NCI-H146 (cell line): ENCODE measurements at places on chromosomes 12 and 14.

DNA sequence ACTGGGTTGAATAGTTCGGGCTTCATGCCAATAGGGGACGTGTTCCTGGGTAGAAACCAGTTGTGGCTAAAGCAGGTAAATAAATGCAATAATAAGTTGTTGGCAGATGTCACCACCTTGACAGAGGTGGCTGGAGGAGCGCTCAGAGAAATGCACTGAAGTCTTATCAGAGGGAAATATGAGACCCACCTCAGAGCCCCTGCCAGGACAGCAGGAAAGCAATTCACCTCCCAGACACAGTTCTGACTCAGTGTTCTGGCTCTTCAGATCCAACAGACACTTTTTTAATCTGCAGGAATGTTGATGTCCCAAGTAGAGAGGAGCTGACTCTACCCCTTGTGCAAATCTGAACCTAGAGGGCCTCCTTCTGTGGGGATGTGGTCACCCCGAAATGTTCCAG lies 687.1 kb upstream of the FBXO33 start:
- peak; percentile 2 for DNase-seq

DNA sequence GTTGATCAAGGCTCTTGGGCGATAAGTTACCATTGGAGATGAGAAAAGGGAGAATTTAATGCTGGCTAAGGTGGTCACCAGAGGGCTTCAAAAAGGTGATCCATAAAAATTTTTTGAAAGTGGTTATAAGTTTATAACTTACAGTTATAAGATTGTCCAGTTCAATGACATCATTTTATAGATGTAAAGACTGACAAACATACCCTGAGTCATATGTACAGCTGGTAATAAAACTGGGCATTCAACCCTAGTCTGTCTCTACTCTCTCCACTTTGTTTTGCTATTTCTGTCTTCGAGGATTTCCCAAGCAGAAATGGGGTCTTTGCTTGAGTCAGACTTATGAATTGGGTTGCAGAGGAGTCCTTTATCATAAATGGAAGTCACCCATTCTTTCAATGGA lies 454.0 kb downstream of the SOX5 start:
- no peak for DNase-seq

DNA sequence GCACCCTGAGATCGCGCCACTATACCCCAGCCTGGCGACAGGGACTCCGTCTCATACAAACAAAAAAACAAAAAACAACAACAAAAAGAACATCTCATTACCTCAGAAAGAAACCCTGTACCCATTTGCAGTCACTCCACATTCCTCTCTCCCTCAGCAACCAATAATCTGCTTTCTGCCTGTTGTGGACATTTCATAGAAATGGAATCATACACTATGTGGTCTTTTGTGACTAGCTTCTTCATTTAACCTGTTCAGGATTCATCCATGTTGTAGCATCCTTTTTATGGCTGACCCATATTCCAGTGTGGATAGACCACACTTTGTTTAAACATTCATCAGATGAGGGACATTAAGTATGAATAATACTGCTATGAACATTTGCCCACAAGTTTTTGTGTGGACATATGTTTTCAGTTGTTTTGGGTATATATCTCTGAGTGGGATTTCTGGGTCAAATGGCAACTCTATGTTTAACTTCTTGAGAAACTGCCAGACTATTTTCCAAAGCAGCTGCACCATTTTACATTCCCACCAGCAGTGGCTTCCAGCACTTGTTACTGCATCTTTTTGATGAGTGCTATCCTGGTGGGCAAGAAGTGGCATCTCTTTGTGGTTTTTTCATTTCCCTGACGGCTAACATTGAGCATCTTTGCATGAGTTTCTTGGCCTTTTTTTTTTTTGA lies 5.9 kb upstream of the RCOR1 start:
- no peak for DNase-seq

DNA sequence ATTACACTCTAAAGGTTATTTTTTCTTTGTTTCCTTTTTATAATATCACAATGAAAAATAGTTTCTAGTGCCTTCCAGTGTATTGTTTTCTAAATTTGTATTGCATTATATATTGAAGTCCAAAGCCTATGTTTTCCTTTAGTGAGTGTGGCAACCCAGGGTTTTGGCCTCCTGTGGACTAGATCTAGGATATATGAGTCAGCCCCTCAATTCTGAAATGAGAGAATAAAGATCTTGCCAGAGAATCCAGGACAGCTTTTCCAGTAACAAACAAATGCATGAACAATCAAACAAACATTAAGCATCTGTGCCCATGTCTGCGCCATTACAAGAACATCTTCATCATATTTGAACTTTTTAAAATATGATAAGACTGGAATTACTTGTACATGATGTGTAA lies 70.7 kb upstream of the SSTR1 start:
- DNase-seq = no peak

- no peak for DNase-seq
Observed at GRCh38 chr12:112097641-112098040, 10.9 kb downstream of the NAA25 start.
